ENCODE measurements at places on chromosomes 7 and 10.

DNA sequence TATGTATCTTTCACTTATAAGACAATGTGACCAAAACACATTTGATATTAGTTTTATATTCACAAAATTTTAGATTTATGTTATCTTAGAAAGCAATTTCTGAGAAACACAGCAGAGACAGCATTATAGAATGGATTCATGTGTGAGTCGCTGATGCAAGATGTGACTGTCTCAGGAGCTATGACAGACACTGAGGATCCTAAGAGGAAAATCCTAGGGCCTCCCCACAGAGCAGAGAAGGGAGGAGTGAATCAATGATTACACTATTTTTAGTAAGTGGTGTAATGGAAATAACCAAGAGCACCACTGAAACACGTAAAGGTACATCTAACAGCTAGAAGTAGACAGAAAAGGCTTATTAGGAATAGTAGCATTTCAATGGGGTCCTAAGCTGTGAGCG lies 204.0 kb upstream of the PTN start:
- no peak for DNase-seq

DNA sequence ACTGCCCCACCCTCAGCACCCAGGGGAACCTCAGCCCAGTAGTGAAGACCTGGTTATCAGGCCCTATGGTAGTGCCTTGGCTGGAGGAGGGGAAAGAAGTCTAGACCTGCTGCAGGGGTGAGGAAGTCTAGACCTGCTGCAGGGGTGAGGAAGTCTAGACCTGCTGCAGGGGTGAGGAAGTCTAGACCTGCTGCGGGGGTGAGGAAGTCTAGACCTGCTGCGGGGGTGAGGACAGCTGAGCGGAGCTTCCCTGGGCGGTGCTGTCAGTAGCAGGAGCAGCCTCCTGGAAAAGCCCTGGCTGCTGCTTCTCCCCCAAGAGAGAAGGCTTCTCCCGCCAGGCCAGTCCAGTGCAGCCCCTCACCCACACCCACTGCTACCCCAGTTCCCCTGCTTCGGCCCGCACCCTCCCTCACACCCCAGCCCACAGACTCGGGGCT lies 6.3 kb downstream of the NOS3 start:
- no peak for DNase-seq

GRCh38 chr10:63376560-63377304 lies 89.0 kb downstream of the JMJD1C start:
- DNase-seq, result no peak

DNA sequence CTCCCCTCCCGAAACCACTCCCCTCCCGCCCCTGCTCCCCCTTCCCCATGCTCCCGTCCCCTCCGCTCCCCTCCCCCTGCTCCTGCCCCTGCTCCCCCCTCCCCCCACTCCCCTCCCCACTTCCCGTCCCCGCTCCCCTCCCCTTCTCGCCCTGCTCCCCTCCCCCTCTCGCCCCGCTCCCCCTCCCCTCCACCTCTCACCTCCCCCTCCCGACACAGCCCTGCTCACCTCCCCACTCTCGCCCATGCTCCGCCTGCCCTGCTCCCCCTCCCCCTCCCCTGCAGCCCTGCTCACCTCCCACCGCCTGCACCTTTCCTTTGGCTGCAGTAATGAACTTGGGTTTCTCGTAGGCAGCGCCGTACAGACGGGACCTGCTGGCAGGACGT lies 49.9 kb upstream of the NKX6-2 start:
- no peak for DNase-seq

DNA sequence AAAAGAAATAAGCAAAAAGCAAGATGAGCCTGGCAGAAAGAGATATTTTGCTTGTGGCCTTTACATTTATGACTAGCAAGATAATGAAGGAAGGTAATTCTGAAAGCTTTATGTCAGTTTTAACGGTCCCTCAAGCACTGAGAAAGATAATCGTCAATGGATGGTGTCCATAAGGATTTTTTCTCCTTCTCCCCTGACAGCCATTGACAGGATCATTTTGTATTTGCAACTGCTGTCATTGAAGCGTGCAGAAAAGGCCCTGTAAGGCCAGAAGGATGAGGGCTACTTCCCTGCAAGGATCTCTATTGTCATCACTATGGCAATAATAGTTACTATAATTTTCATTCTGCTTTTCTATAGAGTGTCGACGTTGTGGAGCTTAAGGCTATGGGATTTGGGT lies 994 bp upstream of the LRGUK start:
- DNase-seq, result no peak

DNA sequence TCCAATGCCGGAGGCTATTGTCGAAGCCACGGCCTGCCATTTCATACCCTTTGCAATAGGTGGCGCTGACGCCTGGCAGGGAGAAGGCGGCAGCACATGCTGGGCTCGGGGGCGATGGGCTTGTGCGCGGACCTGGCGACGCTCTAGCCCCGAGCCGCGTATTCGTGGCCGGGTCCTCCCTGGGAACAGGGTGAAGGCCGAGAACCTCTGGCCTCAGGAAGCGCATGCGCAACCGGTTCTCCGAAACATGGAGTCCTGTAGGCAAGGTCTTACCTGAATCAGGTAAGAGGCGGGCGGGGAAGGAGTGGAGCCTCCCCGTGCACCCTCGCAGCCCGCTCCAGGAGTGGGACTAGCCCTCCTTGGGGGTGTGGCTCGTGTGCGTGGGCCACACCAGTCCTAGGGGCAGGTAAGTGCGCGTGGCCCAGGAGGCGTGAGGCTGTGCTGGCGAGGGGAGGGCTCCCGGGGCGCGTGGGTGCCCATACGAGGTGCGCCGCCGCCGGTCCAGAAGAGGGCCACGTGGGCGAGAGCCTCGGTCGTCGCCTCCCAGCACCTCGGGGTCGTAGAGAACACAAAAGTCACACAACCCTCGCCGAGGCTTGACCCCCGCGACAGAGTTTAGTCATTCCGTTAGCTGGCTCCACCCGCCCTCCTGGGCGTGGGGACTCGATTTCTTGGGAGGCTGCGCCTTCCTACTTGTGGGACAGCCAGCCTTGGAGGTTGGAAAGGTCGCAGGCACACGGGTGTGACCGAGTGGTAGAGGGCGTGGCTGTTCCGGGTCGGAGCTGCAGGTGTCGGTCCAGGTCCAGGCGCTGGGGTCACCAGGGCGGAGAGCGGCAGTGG lies 5.6 kb upstream of the MEST start:
- DNase-seq, result peak; percentile 84

DNA sequence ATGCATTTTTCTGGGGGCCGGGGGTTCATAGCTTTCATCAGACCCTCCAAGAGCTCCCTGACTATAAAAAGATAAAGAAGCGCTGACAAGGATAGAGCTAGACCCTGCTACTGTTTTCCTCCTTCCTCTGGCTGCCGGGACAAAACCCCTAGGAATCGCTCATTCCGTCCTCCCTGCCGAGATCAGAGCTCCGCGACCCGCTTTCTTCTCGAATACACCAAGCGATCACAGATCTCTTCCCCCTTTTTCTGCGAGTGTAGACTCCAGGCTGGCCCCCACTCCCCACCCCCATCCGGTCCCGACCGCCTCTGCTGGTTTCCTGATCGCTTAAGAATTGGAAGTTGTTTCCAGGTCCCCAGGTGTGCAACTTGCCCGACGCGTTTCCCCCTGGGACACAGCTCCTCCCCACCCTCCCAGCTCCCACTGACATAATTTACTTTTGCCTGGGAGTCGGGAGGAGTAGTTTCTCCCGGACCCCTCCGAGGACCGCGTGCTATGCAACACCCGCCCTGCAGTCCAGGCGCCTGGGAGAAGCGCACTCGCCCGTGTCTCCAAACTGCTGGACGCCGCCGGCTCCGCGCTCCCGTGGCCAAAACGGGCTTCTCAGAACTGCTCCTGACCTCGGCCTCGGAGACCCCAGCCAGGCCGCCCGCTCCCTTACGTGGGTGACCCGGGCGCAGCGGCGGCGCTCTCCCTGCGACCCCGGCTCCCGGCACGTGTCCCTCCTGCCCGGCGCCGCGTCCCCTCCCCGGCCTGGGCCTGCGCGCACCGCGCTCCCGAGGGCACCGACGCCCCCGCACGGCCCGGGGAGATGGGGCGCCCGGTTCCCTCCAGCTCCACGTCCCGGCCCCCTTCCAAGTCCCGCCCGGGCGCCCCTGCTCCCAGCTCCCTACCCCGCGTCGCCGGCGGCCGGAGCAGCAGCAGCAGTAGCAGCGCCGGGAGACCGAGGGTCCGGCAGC lies 552 bp downstream of the IL15RA start:
- peak; percentile 53 for DNase-seq

GRCh38 chr7:13017333-13017857 lies 330.0 kb downstream of the ARL4A start:
- no peak for DNase-seq

DNA sequence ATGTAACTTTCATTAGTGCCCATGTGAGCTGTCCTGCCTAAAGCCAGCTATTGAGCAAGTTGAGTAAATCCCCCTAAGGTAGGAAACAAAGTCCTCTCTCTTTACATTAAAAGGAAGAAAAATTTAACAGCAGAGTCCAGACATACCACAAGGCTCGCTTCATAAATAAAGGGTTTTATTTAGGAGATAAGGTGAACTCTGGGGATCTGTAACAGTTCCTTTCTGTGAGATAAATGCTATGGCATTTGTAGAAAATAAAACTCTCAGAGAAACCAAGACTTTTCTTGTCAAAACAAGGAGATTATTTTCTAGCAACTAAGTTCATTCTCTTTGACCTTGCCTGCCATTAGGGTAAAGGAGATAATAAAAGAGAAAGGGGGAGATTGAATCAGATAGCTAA lies 32.3 kb upstream of the LYZL1 start:
- no peak for DNase-seq

DNA sequence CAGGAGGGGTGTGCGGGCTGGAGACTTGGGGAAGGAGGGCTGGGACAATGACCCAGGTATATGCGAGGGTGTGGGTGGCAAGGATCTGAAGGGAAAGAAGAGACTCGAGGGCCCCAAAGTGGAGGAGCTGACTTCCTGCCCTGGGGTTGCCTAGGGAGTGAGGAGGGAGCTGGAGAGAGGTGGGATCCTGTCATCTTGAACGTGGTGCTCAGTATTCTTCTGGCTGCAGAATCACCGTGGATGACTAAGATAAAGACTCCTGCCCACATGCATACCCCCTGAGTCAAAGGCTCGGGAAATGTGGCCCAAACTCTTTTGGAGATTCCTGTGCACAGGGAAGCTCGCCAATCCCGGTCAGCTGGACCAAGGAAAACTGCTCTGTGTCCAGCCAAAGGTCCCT lies 31.2 kb downstream of the COL17A1 start:
- DNase-seq, result no peak

DNA sequence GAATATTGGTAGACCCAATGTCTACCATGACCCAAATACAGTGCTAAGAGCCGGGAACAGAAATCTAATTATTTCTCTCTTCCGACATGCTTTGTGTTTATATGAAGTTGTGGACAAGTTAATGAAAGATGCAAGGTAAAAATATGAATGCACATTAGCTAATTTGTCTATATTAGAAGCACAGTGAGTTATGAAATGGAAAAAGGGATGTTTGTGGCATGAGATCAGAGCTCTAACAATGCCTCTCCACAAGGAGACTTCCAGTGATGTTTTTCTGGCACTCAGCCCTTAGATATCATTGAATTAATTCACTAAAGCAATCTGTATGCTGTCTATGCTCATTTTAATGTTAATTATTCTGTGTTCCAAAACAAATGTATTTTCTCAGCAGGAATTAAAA lies 897.2 kb downstream of the CNTNAP2 start:
- no peak for DNase-seq
